Esophagus mucosa (tissue), 1 donor: ENCODE measurements at places on chromosomes 6 and 20.

- ATAC-seq: no peak
These were observed 643.0 kb upstream of the CITED2 start for GRCh38 chr6:140017470-140017869.

GRCh38 chr20:62426699-62427131 lies 624 bp downstream of the RBBP8NL start:
- ATAC-seq: peak; percentile 19

DNA sequence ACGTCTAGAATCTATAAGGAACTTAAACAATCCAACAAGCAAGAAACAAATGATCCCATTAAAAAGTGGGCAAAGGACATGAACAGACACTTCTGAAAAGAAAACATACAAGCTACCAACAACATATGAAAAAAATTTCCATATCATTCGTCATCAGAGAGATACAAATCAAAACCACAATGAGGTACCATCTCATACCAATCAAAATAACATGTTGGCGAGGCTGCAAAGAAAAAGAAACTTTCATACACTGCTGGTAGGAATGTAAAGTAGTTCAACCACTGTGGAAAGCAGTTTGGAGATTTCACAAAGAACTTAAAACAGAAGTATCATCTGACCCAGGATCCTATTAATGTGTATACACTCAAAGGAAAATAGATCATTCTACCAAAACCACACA lies 243.9 kb upstream of the RUNX2 start:
- no peak for ATAC-seq

DNA sequence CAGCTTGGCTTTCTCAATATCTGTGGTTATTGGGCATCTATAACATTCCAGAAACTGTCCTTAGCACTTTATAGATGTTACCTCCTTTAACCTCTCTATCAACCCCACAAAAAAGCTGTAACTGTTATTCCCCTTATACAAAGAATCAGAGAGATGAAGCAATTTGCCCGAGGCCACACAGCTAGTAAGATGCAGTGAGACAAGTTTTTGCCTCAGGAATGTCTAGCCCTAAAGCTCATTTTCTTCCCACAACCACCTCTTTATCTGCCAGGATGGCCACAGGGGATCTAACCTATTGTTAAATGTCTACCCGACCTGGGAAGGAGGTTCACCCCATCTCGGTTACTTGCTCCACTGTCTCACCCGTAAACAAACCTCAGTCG lies 31.9 kb upstream of the TCP11 start:
- no peak for ATAC-seq

GRCh38 chr6:42653851-42654250 lies 68.5 kb downstream of the PRPH2 start:
- ATAC-seq: no peak

GRCh38 chr6:53630533-53631226 lies 34.9 kb downstream of the KLHL31 start:
- peak; percentile 10 for ATAC-seq

DNA sequence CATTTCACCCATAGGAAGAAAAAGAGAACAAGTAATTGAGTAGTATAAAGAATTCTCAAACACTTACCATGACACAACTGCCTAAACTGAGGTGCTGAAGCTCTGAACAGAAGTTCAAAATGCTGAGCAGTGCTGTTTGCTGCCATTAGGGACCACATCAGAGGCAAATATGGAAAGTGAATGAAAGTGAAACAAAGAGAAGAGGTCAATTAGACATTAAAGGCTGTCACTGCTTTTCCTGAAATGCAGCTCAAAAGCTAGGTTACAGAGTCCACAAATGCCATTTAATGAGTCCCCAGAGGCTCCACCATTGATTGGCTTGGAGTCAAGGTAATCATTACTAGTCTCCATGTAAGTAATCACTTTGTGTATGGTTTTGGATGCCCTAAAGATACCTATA lies 46.1 kb downstream of the POU3F2 start:
- ATAC-seq: no peak

DNA sequence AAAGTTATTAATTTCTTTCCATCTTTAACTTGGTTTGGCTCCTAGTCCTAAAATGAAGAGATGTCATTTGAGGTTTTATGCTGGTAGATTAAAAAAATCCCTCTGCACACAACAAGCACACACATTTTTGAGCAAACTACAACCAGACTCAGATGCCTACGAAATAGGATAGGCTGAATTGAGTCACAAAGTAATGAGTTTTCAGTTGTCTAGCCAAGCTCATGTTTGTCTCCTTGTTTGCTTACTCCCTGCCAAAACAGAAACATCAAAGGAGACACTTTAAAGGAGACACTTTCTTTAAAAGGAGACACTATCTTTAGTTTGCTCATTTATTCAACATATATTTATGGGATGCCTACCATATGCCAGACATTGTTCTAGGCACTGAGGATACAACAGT lies 56.2 kb downstream of the TPBG start:
- no peak for ATAC-seq

DNA sequence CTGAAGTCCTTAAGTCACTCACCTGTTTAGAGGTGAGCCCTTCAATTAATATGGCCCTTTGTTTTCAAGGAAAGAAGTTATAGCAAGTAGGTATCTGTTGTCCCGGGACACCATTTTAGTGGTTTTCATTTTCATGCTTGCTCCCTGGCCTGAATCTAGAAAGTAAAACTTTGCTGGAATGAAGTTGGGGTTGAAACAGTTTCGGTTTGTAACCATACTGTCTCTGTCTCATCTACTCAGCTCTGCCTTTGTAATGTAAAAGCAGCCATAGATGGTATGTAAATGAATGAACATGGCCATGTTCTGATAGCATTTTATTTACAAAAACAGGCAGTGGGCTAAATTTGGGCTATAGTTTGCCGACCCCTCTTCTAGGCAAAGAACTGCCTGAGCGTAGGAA lies 64.9 kb upstream of the GNRH2 start:
- no peak for ATAC-seq

GRCh38 chr6:31158863-31159855 lies 770 bp downstream of the TCF19 start:
- ATAC-seq: peak; percentile 64

GRCh38 chr6:42224222-42225028 lies 6.8 kb upstream of the MRPS10 start:
- ATAC-seq: peak; percentile 78

- no peak for ATAC-seq
These were observed 3.0 kb downstream of the PSMF1 start for GRCh38 chr20:1121429-1121828.

DNA sequence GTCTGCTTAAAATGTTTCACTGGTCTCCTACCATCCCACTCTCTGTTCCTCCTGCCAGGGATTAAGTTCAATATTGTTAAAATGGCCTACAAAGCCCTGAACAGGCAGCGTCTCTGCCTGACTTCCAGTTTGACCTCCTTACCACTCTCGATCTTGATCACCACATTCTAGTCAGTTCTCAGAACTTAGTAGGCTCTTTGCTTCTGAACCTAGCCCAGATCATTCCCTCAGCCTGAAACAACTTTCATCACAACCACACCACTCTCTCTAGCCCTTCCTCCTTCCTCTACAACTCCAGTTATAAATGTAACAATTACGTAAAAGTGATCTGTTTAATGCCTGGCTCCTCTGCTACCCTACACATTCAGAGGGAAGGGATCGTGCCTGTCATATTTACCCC lies 53.3 kb downstream of the ATG5 start:
- no peak for ATAC-seq

- no peak for ATAC-seq
These were observed 126.5 kb upstream of the CDYL start for GRCh38 chr6:4649728-4650127.
